ENCODE measurements at places on chromosomes 16 and 17. TPM values are rescaled to one million over a fixed set of nuclear protein-coding genes. Genes with fewer than 3 reads are reported as not detected.

Gene TAC4
- not detected for total RNA-seq

DNA sequence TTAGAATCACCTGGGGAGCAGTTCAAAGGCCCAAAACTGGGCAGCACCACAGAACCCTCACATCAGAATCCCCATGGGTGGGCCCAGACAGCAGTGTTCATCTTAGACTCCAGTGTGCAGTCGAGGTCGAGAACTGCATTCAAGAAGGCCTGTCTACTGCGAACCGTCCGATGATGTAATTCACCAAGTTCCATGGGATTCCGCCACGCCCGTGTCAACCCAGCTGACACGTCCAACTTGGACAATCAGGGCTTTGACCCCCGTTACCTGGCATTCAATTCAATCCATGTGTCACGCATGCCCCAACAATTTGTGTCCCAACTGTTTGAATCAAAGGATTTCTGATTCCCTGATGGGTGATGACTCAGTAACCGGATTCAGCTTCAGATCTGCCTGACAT, 9.2 kb downstream of the HSBP1 start:
- DNase-seq = no peak

DNA sequence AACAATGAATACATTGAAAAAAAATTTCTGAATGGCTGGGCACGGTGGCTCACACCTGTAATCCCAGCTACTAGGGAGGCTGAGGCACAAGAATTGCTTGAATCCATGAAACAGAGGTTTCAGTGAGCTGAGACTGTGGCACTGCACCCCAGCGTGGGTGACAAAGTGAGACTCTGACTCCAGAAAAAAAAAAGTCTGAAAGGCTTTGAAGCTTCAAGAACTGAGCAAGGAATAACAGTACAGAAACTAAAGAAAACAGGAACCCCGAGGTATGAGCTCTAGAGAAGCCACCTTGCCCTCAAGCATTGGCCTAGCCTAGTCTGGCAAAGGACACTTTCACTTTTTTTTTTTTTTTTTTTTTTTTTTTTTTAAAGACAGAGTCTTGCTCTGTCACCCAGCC, 45.0 kb downstream of the TEX2 start:
- DNase-seq = no peak

DNA sequence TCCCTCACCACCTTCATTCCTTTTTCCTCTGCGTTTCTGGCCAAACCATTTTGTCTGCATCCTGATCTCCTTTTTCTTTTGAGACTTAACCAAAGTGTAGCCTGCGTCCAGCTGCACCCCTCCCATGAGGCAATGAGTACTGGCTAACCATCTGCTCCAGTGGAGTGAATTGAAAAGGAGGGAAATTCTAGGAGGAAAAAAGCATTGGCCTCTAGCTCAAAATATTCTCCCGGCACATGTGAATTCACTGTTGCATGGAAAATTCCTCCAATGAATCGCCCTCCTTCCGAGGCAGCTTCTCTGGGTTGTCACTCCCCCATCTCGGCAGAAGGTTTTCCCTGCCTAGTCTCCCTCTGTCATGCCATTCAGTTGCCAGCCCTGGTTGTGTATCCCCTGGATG, 5.6 kb downstream of the RAP1GAP2 start:
- DNase-seq = no peak

GRCh38 chr16:30521873-30522641, 4.3 kb downstream of the ZNF768 start:
- no peak for DNase-seq

GRCh38 chr17:51817117-51817516, 341.4 kb downstream of the CA10 start:
- no peak for DNase-seq

DNA sequence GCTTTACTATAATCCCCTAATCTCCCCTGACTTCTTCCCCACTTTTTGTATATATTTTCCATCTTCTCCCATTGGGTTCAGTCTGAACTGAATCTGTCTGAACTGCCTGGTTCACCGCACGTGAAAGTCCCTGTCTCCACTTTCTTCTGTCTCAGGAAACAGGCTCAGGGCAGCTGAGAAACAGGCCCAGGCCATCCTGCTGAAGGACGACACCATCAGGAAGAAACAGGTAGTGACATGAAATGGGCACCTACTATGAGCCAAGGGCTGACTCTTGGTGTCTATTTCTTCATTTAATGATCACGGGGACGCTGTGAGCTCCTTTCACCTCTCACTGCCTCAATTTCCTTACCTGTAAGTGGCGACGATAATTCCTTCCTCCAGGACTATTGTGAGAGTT, 90.5 kb upstream of the HSBP1 start:
- DNase-seq = no peak

GRCh38 chr17:20825539-20825938, 217.3 kb downstream of the USP22 start:
- no peak for DNase-seq

GRCh38 chr17:79167486-79167885, 92.9 kb downstream of the ENGASE start:
- no peak for DNase-seq

- DNase-seq = peak; percentile 4
These were observed 27.9 kb downstream of the GABARAPL2 start for GRCh38 chr16:75593825-75594820.

Measured in MG63 (cell line).